ENCODE measurements at places on chromosomes 4 and X. TPM values are rescaled to one million over a fixed set of nuclear protein-coding genes. Genes with fewer than 3 reads are reported as not detected.

DNA sequence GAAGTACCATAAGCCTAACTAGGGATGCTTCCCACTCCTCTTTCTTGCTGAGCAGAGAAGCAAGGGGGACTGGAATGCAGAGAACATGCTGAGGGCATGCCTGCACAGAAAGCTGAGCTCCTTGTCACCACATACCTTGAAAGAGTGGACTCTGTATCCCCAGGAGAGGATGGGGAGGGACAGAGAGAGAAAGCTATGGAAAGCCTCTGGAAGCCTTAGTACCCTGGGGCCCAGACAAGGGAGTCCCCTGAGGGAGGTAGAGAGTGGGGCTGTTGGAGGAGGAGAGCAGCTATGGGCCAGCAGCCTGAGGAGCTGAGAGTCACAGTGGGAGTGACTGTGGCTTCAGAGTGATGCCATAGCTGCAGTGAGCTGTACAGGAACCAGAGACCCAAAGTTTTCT lies 77.9 kb downstream of the RTL9 start:
- no peak for DNase-seq

DNA sequence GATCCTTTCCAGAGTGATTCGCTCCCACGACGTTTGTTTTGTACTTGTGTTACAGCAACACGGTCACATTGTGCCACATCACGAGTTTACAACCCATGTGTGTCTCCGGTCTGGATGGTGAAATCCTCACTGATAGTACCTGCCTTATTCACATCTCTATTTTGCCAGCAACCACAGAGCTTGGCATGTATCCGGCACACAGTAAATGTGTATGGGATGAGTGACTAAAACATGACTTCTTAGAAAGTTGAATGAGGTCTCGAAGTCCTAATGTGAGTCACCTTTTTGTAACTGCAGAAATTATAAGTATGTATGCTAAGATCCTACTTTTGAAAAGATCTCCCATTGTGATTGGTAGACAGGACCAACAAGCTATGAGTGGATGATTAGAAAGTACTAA lies 7.5 kb downstream of the STOX2 start:
- no peak for DNase-seq

The CPZ gene
- 0.86 TPM for total RNA-seq

The ARAP2 gene
- 10.1 TPM for total RNA-seq

Data from epithelial cell of proximal tubule (primary cell).